Tongue (tissue), 3 donors: ENCODE measurements at places on chromosomes 7 and 10. TPM values are rescaled to one million over a fixed set of nuclear protein-coding genes. Genes with fewer than 3 reads are reported as not detected.

- DNase-seq: no peak
These were observed 98.4 kb upstream of the PTPRZ1 start for GRCh38 chr7:121774563-121774962.

GRCh38 chr7:134328900-134329299 lies 12.2 kb upstream of the SLC35B4 start:
- DNase-seq: no peak

DNA sequence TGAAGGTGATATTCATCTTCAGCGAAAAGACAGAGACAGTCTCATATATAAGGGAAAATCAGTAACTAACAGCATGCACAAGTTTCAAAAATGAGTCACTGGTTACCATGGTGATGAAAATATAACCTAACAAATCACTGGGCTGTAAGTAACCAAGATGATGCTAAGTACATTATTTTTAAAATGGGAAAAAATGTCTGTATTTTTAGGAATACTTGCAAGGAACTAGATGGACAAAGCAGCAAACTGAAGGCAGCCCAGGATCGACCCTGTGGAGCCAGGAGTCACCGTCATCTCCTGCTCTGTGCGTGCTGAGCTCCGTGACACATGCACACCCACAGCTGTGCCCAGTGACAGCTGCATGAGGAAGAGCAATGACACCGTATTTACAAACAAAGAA lies 137.3 kb downstream of the ELMO1 start:
- peak; percentile 84 for DNase-seq

- peak; percentile 87 for DNase-seq
These were observed 33.1 kb downstream of the DENND2A start for GRCh38 chr7:140607441-140607989.

DNA sequence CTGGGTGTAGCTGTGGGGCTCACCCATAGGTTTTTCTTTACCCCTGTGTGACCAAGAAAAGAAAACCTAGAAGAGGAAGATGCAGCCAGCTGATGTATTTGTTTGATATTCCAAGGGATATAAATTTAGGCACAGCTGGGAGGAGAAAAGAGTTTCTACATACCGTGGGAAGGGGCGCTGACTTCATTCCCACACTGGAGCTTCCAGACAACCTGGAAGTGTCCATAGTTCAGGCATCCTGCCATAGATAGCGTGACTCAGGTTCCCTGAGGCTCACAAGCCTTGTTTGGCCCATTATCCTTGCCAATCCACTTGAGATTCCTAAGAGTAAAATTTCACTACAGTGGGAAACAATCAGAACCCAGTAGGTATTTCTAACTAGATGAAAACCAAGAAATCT lies 371.7 kb upstream of the NRP1 start:
- peak; percentile 68 for DNase-seq

GRCh38 chr10:97080051-97080776 lies 105.5 kb downstream of the SLIT1 start:
- no peak for DNase-seq

- DNase-seq: no peak
These were observed 5.1 kb upstream of the TSPAN12 start for GRCh38 chr7:120862987-120863590.

DNA sequence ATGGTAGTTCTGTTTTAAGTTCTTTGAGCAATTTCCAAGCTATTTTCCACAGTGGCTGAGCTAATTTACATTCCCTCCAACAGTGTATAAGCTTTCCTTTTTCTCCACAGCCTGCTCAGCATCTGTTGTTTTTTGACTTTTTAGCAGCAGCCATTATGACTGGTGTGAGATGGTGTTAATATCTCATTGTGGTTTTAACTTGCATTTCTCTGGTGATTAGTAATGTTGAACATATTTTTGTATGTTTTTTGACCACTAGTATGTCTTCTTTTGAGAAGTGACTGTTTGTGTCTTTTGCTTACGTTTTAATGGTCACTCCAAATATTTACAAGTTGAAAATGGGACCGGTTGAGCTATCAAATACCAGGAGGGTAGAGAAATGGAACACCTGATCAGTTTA lies 20.4 kb downstream of the GNG11 start:
- DNase-seq: no peak

GRCh38 chr10:123458933-123459332 lies 207.2 kb upstream of the GPR26 start:
- DNase-seq: no peak

GRCh38 chr10:129815898-129816655 lies 148.0 kb downstream of the EBF3 start:
- DNase-seq: no peak

DNA sequence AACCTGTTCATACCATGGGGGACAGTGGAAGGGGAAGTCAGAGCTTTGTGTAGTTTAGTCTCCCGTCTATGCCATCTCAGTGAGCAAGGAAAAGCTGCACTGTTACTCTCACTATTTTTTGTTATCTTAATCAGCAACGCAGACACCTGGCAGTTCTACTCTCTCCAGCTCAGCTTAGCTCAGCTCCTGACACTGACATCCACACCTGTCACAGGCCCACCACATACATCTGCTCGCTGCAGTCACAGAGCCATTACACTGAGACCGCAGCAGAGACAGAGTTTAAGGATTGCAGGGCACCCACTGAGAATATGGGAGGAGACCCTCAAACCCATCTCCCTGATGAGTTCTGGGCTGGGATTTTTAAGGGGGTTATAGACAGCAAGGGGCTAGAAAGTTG lies 257.3 kb upstream of the AKR1E2 start:
- DNase-seq: peak; percentile 32

GRCh38 chr7:107077699-107078516 lies 33.4 kb downstream of the PRKAR2B start:
- DNase-seq: no peak

DNA sequence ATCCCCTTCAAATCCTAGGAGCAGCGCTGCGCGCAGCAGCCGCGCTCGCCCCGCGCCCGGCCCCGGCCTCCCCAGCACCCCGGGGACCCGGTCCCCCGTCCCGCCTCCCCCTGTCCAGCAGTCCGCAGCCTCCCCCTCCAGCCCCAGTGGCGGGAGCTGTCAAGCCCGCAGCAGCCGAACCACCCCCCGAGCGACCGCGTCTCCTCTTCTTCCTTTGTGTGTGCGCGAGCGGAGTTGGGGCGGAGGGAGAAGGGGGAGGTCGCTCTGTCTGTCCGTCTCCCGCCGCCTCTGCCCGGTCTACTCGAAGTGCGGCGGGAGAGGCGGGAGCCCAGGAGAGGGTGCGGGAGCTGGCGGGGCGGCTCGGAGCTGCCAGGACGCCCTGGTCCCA lies 375 bp upstream of the CHN2 start:
- DNase-seq: peak; percentile 46

DNA sequence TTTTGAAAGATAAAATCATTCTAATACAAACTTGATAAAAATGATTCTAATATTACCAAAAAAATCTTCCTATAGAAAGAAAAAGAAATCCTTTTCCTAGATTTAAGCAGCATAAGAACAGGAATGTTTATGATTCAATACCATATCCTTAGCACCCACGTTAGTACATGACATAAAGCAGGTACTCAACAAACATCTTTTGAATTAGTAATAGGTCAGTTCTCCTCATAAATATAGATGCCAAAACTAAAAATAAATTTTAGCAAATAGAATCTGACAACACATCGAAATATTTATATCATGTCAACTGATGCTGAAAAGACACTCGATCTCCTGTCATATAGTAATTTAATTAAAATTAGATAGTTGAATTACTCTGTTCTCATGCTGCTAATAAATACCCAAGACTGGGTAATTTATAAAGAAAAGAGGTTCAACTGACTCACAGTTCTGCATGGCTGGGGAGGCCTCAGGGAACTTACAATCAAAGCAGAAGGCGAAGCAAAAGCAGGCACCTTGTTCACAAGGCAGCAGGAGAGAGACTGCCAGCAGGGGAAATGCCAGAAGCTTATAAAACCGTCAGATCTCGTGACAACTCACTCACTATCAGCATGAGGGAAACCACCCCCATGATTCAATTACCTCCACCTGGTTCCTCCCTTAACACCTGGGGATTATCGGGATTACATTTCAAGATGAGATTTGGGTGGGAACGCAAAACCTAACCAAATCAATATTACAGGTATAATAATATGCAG lies 191.8 kb downstream of the HTR7 start:
- DNase-seq: no peak

GOLGA7B gene
- 0.10 TPM for total RNA-seq

ANXA8 gene
- 9.3 TPM for total RNA-seq

ADAM22 gene
- total RNA-seq: 16.7 TPM

TMEM229A gene
- total RNA-seq: not detected

LRRC61 gene
- total RNA-seq: 6.3 TPM
